ENCODE measurements at places on chromosomes 5 and 9. TPM values are rescaled to one million over a fixed set of nuclear protein-coding genes. Genes with fewer than 3 reads are reported as not detected.

LECT2 gene
- not detected for total RNA-seq

GPR151 gene
- not detected for total RNA-seq

COL5A1 gene
- 1,217 TPM for total RNA-seq

CCNO gene
- total RNA-seq = 0.97 TPM

ETF1 gene
- total RNA-seq = 86.5 TPM

CCNI2 gene
- not detected for total RNA-seq

TGFBI gene
- 1,161 TPM for total RNA-seq

CARTPT gene
- not detected for total RNA-seq

PCDHGA5 gene
- total RNA-seq = 0.32 TPM

LCN12 gene
- total RNA-seq = not detected

MCTP1 gene
- 0.18 TPM for total RNA-seq

PLAC8L1 gene
- not detected for total RNA-seq

HSD17B4 gene
- total RNA-seq = 126 TPM

GARNL3 gene
- total RNA-seq = 3.2 TPM

ZNF79 gene
- 8.7 TPM for total RNA-seq

PDE6A gene
- total RNA-seq = not detected

FAM153A gene
- not detected for total RNA-seq

N4BP3 gene
- 2.3 TPM for total RNA-seq

LCP2 gene
- not detected for total RNA-seq
